ENCODE measurements at places on chromosomes 3 and 15. TPM values are rescaled to one million over a fixed set of nuclear protein-coding genes. Genes with fewer than 3 reads are reported as not detected.
A peak's percentile ranks its signal among the peaks of the same experiment; 100 is the strongest.

NANOGP8 gene
- not detected for total RNA-seq

CAMK2N2 gene
- total RNA-seq: not detected

SYNPR gene
- total RNA-seq: not detected

ANKRD63 gene
- total RNA-seq: not detected

CLDN1 gene
- 0.39 TPM for total RNA-seq

CACNA1D gene
- total RNA-seq: 0.34 TPM

GRCh38 chr15:81336568-81336967, 12.6 kb upstream of the STARD5 start:
- DNase-seq: no peak

DNA sequence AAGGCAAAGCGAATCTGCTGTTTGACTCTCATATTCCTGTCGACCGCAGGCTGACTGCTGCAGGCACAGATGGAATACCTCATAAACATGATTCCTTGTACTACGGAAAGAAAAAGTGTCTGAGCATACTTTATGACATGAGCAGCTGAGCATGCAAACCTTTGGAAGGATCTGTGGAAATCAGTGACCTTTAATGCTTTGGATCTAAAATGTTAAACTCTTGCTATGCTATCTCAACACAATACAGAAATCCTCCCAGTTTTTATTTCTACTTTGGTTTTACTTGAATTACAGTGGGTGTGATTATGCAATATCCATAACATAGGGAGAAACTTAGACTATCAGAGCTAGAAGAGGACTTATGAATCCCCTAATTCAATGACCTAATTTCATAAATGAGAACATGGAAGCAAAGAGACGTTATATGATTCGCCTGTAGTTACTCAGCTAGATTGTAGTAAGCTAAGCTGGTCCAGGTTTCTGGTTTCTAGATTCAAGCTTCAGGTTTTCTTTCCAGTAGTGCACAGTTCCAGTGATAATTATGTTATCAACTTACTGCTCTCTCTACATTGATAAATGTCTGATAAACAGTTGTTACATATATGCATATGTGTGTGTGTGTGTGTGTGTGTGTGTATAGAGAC, 127.6 kb upstream of the GBE1 start:
- no peak for DNase-seq

- no peak for DNase-seq
Observed at GRCh38 chr3:61268644-61269043, 17.4 kb upstream of the FHIT start.

GRCh38 chr15:75042730-75043508, 19.5 kb downstream of the PPCDC start:
- DNase-seq: peak; percentile 78

DNA sequence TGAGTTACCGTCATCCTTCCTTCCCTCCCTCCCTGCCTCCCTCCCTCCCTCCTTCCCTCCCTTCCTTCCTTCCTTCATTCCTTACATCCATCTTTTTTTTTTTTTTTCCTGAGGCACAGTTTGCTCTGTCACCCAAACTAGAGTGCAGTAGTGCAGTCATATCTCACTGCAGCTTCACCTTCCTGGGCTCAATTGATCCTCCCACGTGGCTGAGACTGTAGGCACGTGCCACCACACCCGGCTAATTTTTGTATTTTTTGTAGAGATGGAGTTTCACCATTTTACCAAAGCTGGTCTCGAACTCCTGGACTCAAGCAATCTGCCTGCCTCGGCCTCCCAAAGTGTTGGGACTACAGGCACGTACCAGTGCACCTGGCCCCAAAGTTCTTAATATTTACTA, 25.8 kb downstream of the USP3 start:
- DNase-seq: no peak

DNA sequence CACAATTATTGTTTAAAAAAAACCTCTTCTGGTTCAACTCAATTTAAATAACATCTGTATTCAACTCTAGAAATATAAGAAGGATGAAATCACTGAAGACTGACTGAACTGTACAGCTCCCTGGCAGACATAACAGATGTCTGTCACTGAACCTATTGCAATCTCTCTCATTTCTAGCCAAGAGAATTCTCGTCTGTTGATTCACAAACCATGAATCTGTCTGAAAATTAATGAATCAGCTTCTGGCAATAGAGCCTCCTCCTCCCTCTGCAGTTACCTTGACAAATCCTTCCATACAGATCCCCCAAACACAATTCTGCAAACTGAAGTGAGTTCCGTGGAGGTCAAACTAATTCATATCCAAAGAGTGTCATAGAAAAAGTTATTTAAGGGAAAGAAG, 561.4 kb downstream of the PYDC2 start:
- DNase-seq: no peak

DNA sequence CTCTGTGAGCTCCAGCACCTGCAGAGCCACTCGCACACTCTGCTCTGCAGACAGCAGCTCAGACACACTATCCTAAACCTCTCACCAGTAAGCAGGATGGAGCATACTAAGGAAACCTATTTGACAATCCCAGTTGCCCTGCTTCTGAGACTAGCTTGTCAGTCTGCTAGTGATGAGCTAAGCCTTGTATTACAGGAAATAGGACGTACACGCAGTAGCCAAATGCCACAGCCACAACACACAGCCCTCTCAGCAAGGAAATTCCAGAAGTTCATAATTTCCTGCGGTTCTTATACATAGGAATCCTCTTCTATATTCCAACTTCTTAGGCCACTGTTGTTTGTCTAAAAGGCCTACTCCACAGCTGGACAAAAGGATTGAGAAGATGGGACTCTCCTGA, 74.5 kb downstream of the MYLK start:
- DNase-seq: no peak

DNA sequence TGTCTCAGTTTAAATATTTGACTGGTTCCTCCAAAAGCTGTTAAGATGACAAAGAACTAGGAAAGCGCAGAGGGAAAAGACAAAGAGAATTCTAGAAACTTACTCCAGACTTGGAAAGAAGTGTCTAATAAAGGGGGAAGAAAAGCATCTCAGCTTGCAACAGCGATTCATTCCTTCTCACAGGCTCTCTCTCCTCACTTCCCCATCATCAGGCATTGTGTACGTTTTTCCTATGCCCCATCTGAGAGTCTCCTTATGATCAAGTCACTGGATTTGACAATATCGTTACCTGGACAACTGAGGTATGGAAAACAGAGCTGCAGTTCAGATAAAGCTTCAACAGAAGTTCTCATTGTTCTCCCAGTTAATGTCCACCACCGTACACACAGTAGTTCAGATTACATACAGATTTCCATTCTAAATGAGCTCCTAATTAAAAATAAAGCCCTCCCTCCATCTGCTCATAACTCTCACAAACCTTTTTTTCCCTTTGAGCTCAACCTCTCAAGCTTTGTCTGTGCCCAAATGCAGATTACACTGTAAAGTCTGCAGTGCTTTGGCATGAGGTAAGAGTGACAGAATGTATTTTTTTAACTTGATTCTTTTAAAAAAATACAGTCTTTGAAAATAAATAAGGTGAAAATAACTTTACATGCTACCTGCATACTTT, 254.4 kb upstream of the THBS1 start:
- DNase-seq: no peak

DNA sequence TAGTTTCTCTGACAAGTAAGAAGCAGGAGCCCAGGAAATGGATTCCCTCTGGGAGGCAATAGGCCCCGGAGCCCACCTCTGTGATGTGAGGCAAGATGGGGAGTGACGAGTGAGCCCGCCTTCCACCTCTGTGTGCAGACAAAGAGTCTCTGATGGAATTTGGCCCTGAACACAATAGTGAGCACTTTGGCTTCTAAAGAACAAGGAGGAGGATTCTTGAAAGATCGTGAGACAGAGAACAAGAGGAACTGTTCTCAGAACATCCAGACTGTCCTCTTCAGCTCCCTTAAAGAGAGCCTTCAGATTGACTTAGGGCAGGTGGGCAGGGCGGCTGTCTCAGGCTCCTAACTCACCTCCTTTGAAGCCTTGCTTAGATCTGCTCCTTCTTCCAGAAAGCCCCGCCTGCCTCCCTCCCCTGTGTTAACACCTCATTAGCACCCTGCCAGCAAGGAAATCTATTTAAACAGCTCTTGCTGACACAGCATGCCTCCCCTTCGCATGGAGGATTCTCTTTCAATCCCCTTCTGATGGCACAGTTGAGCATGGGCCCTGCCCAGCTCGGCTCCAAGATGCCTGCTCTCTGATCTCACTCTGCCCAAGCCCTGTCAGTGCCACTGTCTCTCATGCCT, 430.3 kb downstream of the NTRK3 start:
- DNase-seq: no peak

DNA sequence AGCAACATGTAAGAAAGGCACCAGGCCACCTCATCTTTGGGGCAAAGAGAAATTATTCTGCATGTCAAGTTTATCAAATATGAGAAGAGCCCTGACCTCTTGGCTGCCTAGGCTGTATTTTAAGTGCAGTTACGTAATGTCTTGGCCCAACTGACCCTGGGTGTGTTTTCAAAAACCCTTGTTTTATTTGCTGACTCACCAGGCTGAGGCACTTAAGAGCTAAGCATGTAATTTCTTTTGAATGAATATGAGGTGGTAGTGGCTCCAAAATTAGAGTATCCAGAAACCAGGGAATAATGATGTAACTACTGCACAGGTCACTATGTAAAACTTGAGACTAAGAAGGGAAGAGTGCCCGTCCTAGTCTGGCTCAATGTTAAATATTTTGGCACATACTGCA, 24.3 kb downstream of the PGPEP1L start:
- no peak for DNase-seq

GRCh38 chr3:163273694-163274093, 1777.1 kb downstream of the OTOL1 start:
- no peak for DNase-seq

DNA sequence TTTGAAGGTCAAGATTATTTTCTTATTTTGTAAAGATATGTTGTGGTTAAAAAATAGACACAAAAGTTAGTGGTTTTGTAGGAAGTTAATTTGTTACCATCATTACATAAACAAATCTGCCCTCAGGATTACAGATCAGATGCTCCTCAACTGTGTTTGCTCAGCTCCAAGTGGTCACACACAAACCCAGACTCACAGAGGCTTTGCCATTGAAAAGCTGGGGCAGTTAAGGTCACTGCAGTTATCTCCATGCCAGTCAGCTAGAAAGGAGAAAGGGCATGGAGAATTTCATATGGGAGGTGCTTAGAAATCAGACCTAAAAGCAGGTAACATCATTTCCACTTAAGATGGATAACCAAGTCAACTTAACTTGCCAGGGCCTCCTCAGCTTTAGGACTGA, 825.7 kb upstream of the GBE1 start:
- no peak for DNase-seq

DNA sequence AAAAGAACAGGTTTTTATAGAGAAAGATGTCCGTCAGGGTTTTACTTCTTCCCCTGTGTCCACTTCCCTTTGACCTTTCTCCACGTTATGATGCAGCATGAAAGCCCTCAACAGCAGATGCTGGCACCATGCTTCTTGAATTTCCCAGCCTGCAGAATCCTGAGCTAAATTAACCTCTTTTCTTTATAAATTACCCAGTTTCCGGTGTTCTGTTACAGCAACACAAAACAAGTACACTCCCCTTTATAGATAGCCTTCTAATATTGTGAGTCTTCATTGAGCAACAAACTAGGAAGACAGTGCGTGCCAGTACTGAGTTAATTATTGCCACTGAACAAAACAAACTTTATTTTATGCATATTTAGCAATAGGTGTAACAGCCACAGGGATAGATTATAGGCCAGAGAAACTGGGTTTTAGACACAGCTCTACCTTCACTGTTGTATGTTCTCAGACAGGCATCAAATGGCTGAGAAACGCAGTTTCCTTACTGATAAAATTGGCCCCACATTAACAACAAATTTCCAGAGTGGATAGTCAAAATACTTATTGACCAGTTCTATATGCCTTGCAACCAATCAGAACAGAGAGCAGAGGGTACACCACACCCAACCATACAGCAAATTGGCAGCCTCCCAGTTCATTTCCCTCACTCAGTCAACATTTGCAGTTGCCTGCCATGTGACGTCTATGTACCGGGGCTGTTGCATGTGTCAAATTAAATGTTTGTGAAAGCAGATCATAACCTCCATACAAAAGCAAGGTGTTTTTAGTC, 14.4 kb upstream of the TBL1XR1 start:
- no peak for DNase-seq

DNA sequence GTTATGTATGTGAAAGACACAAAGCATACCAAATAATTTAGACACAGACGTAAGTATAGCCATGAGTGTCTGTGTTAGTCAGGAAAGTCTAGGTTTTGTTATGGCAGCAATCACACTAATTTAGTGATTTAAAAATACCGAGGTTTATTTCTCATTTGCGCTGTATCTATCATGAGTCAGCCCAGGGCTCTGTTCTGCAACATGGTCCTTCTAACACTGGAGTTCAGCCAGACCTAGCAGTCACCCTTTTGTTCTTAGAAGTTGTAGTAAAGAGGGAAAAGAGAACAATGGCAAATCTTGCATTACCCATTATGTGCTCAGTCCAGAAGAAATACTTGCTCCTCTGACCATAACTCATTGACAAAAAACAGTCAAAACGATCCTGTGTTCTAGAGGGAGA, 311.5 kb downstream of the NLGN1 start:
- no peak for DNase-seq

GRCh38 chr3:160400702-160401150, 1.3 kb downstream of the SMC4 start:
- no peak for DNase-seq

DNA sequence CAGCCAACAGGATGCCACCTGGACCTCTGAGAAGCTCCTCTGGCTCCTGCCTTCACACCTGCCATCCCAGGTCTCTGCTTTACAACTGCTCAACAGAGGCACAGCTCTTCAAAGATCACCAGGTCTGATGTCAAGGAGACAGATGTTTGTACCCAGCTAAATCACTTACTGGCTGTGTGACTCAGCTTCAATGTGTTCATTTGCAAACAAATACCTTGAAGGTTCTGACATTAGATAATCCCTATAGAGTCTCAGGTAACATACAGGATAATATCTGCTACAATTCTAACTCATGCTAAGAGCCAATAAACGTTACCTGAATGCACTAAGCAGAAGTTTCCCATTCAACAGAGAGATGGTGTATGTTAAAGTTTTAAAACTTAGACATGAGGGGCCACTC, 163.4 kb upstream of the IGF1R start:
- no peak for DNase-seq

DNA sequence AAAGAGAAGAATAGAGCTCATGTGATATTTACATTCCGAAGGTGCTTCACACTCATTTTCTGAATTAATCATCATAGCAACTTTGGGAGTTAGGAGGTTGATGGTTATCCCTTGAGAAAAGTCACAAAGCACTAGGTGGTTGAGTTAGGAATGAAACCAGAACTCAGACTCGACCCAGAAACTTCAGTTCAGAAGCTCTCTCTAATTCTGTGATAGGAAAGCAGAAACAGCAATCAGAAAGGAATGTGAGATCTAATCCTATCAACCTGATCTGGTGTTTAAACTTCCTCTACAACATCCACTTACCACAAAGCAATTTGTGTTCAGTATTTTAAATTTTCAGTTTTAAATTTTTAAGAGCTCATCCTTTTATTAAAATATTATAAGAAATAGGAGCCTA, 211.2 kb downstream of the CNTN3 start:
- no peak for DNase-seq

GRCh38 chr15:70083418-70083817, 14.3 kb downstream of the TLE3 start:
- DNase-seq: no peak

All from psoas muscle (tissue), 8 donors.